ENCODE measurements at places on chromosomes 5 and 9. TPM values are rescaled to one million over a fixed set of nuclear protein-coding genes. Genes with fewer than 3 reads are reported as not detected.

DNA sequence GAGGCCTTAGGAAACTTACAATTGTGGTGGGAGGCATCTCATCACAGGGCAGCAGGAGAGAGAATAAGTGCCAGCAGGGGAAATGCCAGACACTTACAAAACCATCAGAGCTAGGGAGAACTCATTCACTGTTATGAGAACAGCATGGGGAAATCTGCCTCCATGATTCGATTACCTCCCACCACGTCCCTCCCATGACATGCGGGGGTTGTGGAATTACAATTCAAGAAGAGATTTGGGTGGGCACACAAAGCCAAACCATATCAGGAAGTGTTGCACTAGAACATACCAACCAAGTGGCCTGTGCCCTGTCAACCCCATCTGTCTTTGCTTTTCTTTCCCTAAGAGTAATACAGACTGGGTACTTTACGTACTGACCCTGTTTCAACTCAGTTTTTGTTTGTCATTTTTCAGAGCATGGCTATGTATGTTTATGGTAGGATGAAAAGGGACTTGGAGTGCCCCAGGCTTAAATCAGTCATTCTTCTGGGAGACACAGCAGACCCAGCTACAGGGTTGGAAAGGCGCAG is 58.3 kb upstream of the TGFBR1 start:
- DNase-seq = no peak

DNA sequence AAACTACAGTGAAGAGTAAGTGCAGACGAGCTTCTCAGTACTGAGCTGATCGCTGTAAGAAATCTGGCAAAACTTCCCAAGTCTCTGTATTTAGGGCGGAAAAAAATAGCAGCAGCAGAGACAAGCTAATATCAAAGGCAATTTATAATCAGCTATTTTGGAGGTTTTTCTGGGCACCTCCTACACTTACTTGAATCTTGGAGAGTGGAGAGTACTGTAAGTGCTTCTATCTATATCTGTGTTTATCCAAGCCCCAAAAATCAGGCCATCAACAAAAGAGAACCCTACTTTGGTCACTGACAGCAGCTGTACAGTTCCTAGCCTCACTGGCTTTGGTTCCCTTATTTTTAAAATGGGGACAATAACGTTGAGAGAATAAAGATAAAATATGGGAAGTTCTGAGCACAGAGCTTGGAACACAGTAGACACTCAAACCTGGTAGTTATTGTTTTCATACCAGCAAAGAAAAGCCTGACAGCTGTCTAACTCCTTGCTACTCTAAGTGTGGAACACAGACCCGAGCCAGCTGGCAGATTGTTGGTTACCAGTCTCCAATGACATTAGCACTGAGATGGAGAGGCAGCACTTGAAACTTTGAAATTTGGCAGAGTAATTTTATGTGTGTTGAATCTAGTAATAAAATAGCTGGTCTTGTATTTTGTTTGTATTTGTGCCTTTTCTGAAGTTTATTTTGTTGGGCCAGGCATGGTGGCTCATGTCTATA is 96.0 kb upstream of the SLC28A3 start:
- DNase-seq = no peak

The KLHL9 gene
- polyA plus RNA-seq = 9.6 TPM

GRCh38 chr5:167479779-167480178 is 811.7 kb upstream of the WWC1 start:
- no peak for DNase-seq

GRCh38 chr5:174251305-174252000 is 205.9 kb downstream of the NSG2 start:
- no peak for DNase-seq

- DNase-seq = no peak
These were observed 1.3 kb upstream of the KLHL9 start for GRCh38 chr9:21336457-21336856.

The SPINK13 gene
- polyA plus RNA-seq = not detected

The ERBIN gene
- polyA plus RNA-seq = 17.2 TPM

- no peak for DNase-seq
These were observed 2.1 kb downstream of the CCDC192 start for GRCh38 chr5:127705120-127705892.

The MAPK9 gene
- 22.0 TPM for polyA plus RNA-seq

- no peak for DNase-seq
These were observed 93.7 kb downstream of the AK8 start for GRCh38 chr9:132784286-132784830.

The NEUROG1 gene
- polyA plus RNA-seq = not detected

- no peak for DNase-seq
These were observed 23.0 kb downstream of the SPARC start for GRCh38 chr5:151663617-151664293.

The LSM11 gene
- 1.9 TPM for polyA plus RNA-seq

The MAN2A1 gene
- 14.5 TPM for polyA plus RNA-seq

DNA sequence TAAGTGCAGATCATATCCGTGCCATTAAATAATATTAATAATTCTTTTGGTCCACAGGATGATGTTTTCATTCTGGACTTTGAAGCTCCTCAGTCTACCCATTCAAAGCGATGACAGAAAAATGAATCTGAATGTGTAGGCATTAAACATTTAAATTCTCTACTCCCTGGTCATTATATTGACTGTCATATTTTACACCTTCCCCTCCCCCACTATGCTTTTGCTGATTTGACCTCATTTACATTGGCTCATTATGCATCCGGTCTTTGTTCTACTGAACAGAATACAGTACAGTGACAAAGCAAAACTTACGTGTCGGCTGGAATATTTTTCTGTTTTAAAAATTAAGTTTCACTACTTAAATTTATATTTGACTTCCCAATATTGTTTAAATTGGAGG is 289.7 kb upstream of the TMEM161B start:
- DNase-seq = no peak

The ALDH1A1 gene
- 236 TPM for polyA plus RNA-seq

GRCh38 chr5:36105819-36106218 is 39.1 kb upstream of the UGT3A2 start:
- no peak for DNase-seq

GRCh38 chr5:139389701-139390638 is at the start of gene MZB1:
MZB1 (minus strand) TSS chr5:139389913; CDS start chr5:139389856, 57 bp downstream.
- peak; percentile 48 for DNase-seq

DNA sequence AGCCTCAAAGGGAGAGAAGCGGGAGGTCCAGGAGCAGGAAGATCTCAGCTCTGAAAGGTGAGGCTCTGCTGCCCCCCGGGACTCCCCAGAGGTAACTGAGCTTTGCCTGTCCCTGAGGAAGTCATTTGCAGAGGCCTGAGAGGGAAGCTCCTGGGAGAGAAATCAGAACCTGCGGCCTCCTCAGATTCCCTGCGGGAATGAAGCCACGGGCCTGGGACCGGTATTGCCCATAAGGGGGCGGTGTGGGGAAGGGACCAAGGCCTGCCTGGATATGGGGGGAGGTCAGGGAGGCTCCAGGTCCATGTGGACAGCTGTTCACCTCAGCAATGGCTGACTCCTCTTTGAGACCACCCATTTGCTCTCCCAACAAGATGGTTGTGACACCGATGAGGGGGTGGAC is 1.3 kb downstream of the SPATA31E1 start:
- DNase-seq = no peak

The OR1J2 gene
- polyA plus RNA-seq = not detected

DNA sequence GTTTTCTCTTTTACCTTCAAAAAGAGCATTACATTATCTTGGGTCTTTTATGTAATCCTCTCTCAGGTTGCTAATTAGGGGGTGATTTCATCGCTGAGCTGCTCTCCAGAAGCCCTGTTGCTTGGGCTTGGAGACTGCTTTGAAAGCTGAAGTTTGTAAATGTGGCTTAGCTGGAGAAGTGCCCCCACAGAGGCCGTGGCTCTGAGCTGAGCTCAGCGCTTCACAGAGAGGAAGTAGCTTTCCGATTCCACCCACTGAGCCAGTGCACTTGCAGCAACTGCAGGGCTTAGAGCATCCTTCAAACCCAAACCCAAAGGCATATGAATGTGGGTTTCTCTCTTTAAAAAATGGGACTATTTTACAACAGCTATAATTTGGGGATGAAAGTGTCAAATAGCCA is 13.7 kb upstream of the NXNL2 start:
- DNase-seq = peak; percentile 45

The EEIG1 gene
- polyA plus RNA-seq = 22.0 TPM

GRCh38 chr5:125549322-125549911 is 803.0 kb upstream of the ZNF608 start:
- DNase-seq = no peak

GRCh38 chr5:149432376-149432775 is 53.3 kb upstream of the IL17B start:
- DNase-seq = peak; percentile 83

DNA sequence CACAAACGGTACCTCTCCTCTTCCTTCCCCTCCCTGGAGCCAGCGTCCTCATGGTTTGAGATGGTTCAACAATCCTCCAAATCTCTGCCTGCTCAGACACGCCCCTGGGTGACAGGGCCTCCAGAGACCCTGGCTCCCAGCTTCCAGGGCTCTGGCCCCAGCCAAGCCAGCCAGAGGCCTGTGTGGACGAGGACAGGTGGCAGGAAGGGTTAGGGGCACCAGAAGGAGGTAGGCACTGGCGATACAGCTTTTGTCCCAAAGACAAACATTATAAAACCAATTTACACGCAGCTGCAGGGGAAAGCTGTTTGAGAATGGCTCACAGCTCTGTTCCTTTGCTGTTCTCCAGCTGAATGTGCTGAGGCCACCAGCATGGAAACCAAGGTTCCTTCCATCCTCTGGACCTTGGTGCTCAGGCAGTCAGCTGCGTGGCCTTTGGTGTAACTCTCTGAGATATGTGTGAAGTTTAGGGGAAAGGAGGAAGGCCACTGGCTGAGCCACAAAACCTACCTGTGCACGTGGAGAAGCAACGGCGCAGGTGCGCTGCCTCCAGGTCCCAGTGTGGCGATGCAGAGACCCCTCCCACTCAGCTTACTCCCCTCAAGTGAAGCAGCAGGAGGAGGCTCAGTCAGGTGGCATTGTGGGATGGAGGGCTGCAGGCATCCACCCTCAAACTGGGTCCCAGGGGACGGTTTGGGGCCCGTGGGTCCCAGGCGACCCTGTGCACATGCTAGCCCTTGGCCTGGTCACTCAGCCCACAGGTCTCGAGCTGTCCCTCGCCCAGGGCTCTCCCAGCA is 4.3 kb upstream of the QRFP start:
- no peak for DNase-seq

The SERF1A gene
- polyA plus RNA-seq = 3.0 TPM

The LOX gene
- polyA plus RNA-seq = 8.6 TPM

The GPR151 gene
- polyA plus RNA-seq = not detected

GRCh38 chr5:14171046-14171445 is 27.9 kb downstream of the TRIO start:
- DNase-seq = no peak

DNA sequence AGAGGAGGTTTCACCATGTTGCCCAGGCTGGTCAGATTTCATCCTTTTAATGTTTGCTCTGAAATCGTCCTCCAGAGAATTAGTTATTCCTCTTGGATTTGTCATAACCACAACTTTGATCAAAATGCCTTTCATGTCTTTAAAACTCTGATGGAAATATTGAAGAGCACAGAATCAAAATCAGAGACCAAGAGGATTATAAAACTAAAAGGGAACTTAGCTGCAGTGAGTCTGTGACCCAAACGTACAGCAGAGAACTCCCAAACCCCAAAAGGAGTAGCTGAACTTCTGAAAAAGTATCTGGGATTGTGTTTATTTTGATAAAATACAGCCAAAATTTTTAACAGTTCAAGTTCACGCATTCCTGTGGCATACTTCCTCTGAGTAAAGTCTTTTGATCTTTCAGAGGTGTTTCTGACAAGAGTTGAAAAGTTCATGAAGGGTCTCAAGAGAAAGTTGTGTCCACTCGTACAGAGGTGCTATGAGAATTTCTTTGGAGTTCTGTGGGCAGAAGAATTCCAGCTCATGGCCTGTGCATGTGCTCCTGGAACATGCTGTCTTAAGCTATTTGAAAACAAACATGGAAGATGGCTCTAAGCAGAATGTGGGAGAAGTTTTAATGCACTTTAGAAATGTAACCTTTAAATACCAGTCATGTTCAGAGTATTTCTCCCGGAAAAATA is 124.0 kb downstream of the ESM1 start:
- no peak for DNase-seq

The FAM163B gene
- polyA plus RNA-seq = not detected

DNA sequence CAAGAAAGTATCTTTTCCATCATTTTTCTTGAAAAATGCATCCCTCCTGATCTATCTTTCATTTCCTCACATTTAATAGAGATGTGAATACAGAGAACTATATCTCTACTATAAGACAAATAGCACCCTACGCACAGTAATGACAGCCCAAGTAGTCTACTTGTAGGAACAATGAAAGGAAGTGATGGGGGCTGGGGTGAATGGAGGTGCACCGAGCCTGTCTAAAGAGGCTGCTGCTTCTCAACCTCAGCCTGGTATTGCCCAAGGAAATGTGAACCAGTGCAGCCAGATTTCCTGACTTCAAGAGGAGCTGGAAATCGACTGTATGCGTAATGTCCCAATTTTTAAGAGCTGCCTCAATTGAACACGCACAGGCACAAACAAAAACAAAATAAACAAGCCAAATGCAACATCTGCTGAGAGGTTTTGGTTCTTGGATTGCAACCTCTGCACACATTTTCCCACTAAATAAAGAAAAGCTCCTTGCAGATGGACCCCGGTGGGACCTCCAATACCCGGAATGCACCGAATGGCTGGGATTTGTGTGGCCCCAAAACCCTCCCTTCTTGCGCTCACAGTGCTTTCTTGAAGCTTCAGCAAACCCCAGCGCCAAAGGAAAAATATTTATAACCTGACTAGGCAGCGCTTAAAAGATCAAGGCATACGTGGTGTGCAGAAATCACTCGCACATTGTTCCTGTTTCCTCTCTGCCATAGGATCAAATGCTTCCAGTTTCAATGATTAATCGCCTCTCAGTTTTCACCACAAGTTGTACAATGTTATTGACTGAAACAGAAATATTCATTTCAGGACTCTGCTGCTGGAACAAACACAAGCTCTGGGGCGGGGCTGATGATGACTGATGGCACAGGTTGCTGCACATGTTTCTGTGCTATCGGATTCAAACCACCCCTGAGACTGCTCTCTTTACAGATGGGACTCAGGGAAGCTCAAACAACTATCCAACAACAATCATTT is 68.3 kb downstream of the KCNIP1 start:
- no peak for DNase-seq

The WDR5 gene
- 14.9 TPM for polyA plus RNA-seq

DNA sequence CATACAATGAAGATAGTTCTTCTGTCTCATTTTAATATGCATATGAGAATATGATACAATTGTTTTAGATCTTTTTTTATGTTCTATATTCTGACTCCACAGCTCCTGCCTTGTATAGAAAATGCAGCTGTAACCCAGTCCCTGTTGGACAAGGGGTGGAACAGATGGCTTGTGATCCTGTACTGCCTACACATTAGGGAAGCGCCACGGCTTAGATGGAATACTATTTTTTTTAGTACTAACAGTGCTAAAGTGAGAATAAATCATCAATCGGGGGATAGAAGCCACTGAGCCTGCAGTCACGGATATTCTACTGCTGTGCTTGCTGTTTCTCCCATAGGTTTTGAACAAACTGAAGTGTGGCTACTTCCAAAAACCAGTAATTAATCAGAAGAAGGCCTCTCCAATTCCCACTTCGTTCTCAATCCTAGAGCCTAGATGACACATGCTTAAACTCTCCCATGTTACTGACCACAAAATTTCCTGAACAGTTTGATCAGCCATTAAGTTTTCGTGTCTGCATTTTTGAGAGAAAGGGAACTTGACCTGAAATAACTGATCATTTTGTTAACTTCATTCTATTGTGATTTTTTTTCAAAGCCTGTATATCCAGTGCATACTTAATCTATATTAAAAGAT is 150.3 kb downstream of the CDH18 start:
- no peak for DNase-seq

The XRCC4 gene
- polyA plus RNA-seq = 12.8 TPM

- DNase-seq = no peak
These were observed 440.0 kb upstream of the MPDZ start for GRCh38 chr9:13719446-13719845.
